ENCODE measurements at places on chromosomes 7 and 10.

- no peak for DNase-seq
Measured at GRCh38 chr7:130350945-130351790, 6.6 kb downstream of the CPA5 start.

GRCh38 chr7:81180573-81180972 lies 261.7 kb upstream of the SEMA3C start:
- no peak for DNase-seq

DNA sequence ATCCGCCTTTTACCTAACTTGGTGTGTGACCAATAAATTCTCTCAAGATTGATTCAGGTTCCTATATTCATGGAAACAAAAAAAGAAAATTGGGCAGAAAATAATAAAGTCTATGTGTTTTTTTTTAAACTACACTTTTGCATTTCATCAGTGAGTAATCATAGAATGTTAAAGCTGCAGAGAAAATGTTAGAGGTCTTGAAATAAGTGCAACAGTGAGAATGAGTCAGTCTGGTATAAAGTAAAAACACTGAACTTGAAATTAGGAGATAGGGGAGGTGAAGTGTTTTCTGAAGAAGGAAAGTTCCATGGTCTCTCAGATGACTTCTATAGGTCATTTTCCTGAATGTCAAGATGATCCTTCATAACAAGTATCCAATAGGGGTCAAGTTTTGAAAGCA lies 202.6 kb upstream of the NRP1 start:
- DNase-seq, result no peak

GRCh38 chr10:100359030-100359432 lies 12.0 kb downstream of the SCD start:
- DNase-seq, result no peak

DNA sequence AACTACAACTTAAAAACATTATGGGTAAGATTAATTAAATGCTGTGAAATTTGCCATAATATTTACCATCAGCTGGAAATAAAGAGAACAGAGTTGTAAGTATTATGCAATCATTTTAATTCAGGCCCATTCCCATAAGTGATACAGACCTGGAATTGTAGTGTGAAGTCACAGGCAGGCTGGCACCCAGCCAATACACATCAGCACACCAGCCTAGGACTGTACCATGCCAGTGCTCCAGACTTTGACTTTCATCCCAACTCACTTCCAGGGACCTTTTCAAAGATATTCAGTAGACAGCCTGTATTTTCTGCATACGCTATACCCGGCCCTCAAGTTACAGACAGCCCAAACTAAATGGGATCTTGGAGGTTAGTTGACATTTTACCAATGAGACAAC lies 143.3 kb downstream of the TES start:
- DNase-seq, result no peak

- DNase-seq, result no peak
Measured at GRCh38 chr10:119853574-119853973, 19.1 kb downstream of the MCMBP start.

DNA sequence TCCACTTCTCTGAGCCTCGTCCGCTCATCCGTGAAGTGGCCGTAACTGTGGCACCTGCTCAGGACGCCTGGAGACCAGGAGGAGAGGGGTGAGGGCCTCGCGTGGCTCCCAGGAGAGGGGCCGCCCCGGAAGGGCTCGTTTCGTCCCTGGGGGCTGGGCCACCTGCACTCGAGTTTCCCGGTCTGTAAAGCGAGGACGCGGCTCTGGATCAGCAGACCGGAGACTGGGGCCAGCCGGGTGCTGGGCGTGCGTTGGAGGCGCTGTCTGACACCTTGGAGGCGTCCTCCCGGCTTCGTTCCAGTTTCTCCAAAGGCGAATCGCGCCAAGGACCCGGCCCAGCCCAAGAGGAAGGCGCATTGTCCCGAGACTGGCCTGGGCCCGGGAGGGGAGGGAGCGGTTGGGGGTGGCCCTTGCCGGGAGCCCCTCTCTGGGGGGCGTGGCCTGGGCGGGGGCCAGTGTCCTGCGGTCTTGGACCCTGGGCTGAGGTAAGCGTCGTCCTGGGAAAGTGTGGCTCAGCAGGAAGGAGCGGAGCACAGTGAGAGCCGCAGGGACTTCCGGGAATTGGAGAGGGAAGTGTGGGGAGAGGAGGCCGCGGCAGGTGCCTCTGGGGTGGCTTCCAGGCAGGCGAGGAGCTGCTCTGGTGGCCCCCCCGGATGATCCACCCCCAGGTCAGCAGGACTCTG lies 89.6 kb downstream of the FOXL3 start:
- DNase-seq, result no peak

- no peak for DNase-seq
Measured at GRCh38 chr10:14040787-14041631, 289.7 kb downstream of the FRMD4A start.

DNA sequence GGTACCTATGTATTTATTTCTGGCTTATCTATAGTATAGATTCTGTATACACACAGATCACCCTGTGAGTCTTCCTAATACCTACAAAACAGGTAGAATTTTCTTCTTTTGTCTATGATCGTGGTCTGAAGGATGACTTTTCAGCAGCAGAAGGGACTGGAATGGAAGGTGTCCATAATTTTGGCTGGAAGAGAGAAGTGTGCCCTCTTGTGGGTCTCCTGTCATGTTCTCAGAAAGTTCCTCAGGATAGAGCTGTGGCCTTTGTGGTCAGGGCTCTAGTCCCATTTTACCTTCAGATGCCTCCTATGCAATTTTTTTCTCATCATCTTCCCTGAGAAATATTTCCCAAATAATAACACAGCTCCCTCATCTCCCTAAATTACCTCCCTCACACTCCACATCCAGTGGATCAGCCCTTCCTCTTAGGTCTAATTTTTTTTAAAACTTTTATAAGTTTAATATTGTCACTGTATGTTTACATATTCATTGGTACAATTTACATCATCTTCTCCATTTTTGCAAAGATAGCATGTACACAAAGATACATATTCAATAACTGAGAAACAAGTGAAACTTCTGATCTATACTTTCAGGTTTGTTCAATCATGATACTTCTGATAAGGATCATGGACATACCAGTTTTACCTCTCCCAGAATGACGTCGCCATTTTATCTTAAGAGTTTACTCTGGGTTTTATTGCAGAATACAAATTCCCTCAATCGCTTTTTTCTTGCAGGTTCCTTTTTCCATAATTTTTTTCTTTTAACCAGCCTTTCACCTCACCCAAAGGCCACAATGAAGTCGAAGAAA lies 112.7 kb downstream of the REEP3 start:
- no peak for DNase-seq

GRCh38 chr10:38093816-38094157 lies 350 bp upstream of the ZNF37A start:
- no peak for DNase-seq

DNA sequence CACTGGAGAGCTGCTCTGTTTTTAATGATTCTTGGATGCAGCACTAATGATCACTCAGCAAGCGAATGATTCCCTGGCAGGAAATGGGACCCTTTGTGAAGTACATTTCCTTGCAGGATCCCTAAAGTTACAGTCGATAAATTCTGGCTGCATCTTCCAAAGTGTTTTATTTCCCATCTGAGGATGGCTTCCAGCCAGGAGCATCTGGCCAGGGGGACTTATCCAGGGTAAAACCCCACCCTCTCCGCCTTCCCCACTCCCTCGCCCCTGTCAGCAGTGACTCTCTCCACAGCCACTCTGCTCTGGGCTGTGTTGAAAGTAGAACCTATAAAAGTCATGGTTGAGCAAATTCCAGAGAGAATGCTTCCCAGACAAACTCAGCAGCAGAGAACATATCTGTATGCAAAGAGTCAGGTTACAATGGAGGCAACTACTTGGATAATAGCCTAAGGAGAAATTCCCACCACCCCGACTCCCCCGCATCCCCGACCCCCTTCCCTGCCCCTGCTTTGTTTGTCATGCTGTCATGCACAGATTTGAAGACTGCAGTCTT lies 111.0 kb upstream of the ANLN start:
- DNase-seq, result no peak

DNA sequence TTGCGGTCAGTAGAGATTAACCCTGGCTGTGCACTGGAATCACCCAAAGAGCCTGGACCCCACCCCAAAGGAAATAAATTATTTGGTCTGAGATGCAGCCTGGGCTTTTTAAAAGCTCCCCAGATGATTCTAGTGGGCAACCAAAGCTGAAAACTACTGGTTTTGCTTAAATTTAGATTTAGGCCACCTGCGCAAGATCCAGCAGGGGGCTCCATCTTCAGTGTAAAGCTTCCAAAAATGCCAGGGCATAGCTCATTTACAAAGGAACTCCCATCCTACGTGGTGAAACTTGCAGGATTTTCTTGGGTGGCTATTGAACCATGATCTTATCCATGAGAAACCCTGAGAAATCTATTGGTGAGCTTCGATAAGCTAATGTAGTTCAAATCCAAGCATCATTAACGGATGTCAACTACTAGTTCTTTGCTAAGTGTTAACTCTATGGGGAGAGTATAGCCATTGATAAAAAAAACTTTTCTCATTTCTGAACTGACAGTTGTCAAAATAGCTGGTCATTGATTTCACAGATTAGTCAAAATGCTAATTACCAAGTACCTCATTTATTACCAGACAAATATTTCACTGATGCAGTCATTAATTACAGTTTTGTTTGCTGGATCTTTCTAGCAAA lies 315.3 kb downstream of the LHFPL3 start:
- DNase-seq, result no peak

DNA sequence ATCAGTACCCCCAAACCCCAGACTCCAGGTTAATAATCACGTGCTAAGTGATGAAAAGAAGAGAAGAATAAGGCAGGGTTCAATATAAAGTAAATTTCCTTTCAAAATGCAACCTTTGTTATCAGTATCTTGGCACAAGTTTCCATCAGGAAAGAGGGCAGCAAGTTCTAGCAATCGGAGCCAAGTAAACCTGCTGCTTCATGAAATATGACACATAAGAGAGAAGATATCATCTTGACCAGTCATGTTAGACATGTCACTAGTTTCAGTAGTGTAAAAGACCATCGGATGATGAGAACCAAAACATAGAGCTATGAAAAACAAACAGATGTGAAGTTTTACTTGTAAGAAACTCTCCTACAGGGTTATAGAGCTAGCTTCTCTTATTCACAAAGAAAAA lies 44.0 kb downstream of the AASS start:
- no peak for DNase-seq

GRCh38 chr7:151665368-151665767 lies 145.7 kb upstream of the RHEB start:
- DNase-seq, result no peak

DNA sequence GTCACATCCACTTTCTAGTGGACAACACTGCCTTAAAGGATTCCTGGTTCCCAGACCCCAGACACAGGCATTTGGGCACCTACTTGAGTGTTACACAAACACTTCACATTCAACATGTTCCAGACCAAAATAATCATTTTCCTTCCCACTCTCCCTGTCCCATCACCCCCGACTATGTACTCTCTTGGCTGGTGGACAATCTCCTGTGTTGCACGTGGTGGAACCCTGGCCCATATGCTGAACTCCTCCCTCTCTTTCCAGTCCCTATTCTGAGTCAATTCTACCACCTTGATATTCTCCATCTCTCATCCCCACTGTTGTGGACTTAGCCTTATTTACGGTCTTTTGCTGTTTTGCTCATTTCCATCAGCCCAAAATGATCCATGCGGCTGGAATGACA lies 8.3 kb upstream of the SEPHS1 start:
- no peak for DNase-seq

- no peak for DNase-seq
Measured at GRCh38 chr10:124721330-124722045, 22.7 kb downstream of the FAM53B start.

DNA sequence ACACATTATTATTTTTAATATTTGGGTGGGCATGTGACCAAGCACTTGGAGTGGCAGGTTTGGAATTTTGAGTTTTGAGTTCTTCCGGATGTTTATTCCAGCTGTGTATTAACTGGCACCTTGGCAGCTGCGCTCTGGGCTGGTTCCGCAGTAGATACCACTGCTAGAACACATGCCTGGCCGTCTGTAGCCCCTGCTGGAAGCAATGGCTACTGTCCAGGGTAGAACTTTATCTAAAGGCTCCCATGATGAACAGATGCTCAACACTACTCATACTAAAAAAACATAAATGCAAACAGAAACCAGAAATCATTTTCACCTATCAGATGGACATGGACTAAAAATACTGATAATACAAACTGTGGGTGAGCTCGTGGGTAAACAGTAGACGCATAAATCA lies 19.4 kb upstream of the SH3PXD2A start:
- DNase-seq, result no peak

DNA sequence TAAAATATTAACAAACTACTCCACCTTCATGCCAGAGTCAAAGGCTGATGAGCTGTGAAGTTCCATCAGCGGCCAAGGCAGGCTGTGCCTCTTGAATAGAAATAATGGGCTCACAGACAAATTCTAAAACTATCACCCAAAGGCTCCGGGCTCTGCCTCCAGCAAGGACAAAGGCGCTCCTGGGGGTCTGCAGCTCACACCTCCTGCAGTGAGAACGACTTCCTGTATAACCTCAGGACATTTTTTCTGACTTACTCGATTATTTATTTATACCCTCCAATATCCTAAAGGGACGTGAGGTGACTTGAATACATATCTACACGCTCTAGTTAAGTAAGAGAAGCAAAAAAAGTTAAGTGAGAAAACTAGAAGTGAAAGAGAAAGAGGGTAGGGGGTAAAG lies 500.7 kb downstream of the CCSER2 start:
- no peak for DNase-seq

DNA sequence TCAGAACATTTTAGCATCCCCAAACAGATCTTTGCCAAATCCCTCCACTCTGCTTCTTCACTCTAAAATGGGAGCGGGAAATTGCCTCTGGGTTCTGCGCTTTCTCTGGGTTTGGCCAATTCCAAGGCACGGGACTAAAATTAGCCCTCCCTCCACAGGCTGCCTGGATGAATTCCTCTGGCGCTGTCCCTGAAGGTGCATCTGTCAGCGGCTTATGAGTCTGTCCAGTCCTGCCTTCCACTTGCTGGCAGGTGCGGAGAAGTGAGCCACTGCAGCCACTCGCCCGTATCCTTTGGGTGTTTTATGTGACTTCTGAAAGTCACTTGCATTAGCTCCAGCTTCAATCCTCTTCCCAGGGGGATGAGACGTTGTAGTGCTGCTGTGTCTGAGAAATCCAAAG lies 121.6 kb downstream of the SH2D4B start:
- DNase-seq, result no peak

DNA sequence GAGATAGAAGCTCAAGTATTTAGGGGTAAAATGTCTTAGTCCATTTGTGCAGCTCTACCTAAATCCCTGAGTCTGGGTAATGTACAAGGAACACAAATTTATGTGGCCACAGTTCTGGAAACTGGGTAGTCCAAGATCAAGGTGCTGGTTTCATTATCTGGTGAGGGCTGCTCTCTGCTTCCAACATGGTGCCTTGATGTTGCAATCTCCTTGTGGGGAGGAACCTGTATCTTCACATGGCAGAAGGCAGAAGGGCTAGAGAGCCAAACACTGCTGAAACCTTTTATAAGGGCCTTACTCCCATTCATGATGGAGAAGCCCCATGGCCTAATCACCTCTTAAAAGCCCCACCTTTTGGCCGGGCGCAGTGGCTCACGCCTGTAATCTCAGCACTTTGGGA lies 8.7 kb upstream of the BAZ1B start:
- no peak for DNase-seq

- no peak for DNase-seq
Measured at GRCh38 chr10:92024700-92025099, 101.1 kb downstream of the BTAF1 start.
